ENCODE measurements at places on chromosomes 7 and 10.

- H3K27me3 ChIP-seq = no peaks in the 10 kb centered on the region
- no peak for DNase-seq
- H3K4me3 ChIP-seq = no peak overlapping the region
- no peak overlapping the region for H3K27ac ChIP-seq
- H3K4me1 ChIP-seq = peaks cover 3% of the 10 kb centered on the region
These were observed 71.5 kb downstream of the WAPL start for GRCh38 chr10:86449926-86450558.

DNA sequence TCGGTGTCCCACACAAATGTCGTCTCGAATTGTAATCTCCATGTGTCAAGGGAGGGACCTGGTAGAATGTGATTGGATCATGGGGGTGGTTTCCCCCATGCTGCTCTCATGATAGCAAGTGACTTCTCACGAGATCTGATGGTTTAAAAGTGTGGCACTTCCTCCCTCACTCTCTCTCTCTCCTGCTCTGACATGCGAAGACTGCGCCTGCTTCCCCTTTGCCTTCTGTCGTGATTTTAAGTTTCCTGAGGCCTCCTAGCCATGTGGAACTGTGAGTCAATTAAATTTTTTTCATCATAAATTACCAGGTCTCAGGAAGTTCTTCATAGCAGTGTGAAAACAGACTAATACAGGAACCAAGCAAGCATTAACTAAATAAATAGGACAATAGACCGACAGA is 229.1 kb downstream of the GFRA1 start:
- H3K4me3 ChIP-seq = no peak overlapping the region
- no peak overlapping the region for H3K27ac ChIP-seq
- no peak for DNase-seq
- no peaks in the 10 kb centered on the region for H3K36me3 ChIP-seq
- no peaks in the 10 kb centered on the region for H3K4me1 ChIP-seq

DNA sequence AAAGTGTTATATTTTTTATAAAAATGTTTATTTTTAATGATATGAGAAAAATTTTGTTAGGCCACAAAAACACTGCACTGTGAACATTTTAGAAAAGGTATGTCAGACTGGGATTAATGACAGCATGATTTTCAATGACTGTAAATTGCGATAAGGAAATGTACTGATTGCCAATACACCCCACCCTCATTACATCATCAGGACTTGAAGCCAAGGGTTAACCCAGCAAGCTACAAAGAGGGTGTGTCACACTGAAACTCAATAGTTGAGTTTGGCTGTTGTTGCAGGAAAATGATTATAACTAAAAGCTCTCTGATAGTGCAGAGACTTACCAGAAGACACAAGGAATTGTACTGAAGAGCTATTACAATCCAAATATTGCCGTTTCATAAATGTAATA is 64.8 kb upstream of the CAPZA2 start:
- DNase-seq = no peak
- no peaks in the 10 kb centered on the region for H3K4me1 ChIP-seq
- no peak overlapping the region for H3K4me3 ChIP-seq
- H3K27ac ChIP-seq = no peak overlapping the region
- H3K36me3 ChIP-seq = no peaks in the 10 kb centered on the region

DNA sequence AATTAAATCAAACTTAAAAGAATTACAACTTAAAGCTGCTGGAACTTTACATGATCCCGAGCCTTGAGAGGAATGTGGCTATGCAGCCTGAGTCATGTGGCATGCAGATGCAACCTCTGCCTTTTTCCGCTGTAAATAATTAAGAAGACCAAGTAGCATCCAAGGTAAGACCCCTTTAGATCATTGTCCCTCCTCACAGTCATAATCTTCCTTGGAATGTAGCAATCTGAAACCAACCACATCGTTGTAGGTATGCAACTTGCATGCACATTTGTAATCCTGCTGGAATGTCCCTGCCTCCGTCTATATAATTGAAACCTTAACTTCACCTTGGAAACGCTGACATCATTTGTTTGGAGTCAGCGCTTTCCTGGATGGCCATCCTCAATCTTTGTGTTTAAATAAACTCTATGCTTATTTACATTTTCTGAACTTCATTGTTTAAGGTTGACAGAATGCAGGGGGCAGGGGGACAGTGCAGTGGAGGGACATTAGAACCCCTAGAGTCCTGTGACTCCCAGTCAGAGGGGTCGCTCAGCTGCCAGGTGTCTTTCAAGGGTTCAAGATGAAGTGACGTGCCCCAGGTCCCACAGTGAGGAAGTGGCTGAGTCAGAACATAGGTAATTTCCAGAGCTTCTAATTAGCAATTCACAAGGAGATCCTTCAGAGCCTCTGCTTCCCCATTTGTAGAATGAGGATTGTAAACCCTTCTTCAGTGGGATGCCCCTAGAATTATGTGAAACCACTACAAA is 110.7 kb downstream of the RALA start:
- peaks cover 42% of the 10 kb centered on the region for H3K4me1 ChIP-seq
- DNase-seq = no peak
- H3K36me3 ChIP-seq = no peaks in the 10 kb centered on the region

DNA sequence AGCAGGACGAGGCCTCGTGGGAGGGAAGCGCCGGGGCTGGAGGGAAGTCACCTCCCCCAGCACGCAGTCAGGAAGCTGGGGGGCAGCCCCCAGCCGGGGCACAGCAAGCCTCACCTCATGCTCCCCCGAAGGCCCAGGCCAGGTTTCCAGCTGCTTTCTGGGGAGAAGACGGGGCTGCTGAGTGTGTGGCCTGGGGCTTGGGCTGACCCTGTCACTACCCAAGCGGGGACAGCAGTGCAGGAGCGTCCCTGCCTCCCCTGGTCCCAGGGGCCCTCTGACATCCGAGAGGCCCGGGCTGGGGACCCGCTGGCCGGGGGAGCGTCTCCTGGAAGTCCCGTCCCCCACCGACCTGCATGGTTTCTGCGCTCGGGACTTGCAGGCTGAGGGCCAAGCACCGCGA is 19.7 kb upstream of the NKX6-2 start:
- no peak for DNase-seq
- H3K4me1 ChIP-seq = no peaks in the 10 kb centered on the region
- no peaks in the 10 kb centered on the region for H3K27me3 ChIP-seq

GRCh38 chr10:8404721-8405120 is 350.2 kb downstream of the GATA3 start:
- H3K4me3 ChIP-seq = peak overlapping the region; percentile 14
- H3K27me3 ChIP-seq = no peaks in the 10 kb centered on the region
- H3K4me1 ChIP-seq = peaks cover 65% of the 10 kb centered on the region
- DNase-seq = no peak
- peak overlapping the region; percentile 68 for H3K27ac ChIP-seq

DNA sequence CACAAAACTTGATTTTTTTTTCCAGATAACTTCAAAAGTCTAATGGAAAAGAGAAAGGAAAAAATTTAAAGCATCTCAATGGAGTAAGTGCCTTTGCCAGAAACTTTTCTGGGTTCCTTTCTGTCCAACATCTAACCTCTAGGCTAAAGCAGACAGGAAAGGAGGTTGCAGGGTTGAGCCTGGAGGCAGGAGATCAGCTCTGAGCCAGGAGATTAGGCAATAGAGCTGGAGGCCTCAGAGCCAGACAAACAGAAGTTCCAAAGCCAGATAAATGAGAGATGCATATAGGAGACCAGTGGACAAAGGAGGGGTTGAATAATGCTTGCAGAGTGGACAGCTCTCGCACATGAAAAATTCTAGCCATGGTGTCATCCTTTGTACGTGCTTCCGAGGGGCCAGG is 42.9 kb downstream of the CHN2 start:
- H3K4me3 ChIP-seq = no peak overlapping the region
- no peaks in the 10 kb centered on the region for H3K36me3 ChIP-seq
- H3K27ac ChIP-seq = no peak overlapping the region
- no peaks in the 10 kb centered on the region for H3K27me3 ChIP-seq
- DNase-seq = no peak
- H3K4me1 ChIP-seq = no peaks in the 10 kb centered on the region

DNA sequence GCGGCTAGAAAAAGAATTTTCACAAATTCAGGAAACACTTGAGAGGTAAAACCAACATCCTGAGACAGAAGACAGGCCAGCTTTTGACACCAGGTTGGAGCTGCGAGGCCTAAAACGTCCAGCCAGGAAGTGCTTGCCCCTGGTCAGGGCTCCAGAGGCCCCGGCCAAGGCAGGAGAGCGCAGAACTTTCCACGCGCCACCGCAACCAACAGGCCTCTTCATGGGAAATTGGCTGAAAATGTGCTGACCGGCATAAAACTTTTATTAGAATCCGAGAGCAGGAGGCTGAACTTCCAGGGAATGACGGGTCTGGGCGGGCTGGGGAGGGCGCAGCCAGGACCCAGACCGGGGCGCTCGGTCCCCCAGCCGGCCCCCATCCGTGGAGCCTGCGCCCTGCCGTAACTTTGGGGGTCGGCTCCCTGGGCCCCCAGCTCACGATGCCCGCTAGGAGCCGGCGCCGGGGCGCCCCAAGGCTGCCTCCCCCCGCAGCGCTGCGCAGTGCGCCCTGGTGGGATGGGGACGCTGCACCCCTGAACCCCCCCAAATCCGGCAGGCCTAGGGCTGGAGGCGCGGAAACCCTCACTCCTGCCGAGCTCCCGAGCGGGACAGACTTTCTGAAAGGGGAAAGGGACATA is 414.0 kb upstream of the MKI67 start:
- H3K4me1 ChIP-seq = no peaks in the 10 kb centered on the region
- DNase-seq = no peak
- no peak overlapping the region for H3K4me3 ChIP-seq
- H3K27me3 ChIP-seq = peaks cover 62% of the 10 kb centered on the region
- no peaks in the 10 kb centered on the region for H3K36me3 ChIP-seq

- DNase-seq = no peak
- no peak overlapping the region for H3K4me3 ChIP-seq
- H3K27me3 ChIP-seq = no peaks in the 10 kb centered on the region
- peaks cover 29% of the 10 kb centered on the region for H3K36me3 ChIP-seq
- H3K4me1 ChIP-seq = no peaks in the 10 kb centered on the region
- H3K27ac ChIP-seq = no peak overlapping the region
These were observed 146.0 kb downstream of the CCDC201 start for GRCh38 chr7:45726883-45727282.

DNA sequence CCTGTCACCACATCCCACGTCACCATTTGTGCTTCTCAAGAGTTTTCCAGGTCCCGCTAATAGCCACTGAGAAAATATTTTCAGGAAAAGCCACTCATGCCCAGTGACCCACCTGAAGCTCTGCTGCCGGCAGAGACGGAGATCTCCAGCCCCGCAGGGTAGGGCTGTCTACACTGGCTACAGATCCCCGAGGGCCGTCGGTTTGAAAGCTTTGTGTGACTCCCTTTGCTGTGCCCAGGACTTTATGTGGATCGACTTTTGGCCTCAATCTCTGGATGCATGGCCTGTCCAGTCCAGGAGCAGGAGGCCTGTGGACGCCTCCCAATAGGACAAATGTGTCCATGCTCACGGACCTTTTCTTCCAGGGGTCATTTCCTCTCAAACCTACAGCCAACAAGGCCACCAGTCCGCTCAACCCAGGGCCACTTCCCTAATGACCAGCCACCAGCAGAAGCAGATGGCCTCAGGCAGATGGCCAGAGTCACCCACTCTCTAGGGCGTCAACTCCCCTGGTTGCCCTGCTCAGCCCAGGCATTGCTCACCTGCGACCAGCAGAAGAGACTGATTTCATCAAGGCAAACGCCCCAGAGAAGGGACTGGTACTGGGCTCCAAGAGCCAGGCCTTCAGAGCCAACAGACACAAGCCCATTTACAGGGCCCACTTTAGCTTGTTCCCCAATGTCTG is 76.4 kb downstream of the OAT start:
- no peak for DNase-seq
- H3K27me3 ChIP-seq = no peaks in the 10 kb centered on the region
- no peak overlapping the region for H3K4me3 ChIP-seq
- no peak overlapping the region for H3K27ac ChIP-seq
- H3K4me1 ChIP-seq = peaks cover 4% of the 10 kb centered on the region

DNA sequence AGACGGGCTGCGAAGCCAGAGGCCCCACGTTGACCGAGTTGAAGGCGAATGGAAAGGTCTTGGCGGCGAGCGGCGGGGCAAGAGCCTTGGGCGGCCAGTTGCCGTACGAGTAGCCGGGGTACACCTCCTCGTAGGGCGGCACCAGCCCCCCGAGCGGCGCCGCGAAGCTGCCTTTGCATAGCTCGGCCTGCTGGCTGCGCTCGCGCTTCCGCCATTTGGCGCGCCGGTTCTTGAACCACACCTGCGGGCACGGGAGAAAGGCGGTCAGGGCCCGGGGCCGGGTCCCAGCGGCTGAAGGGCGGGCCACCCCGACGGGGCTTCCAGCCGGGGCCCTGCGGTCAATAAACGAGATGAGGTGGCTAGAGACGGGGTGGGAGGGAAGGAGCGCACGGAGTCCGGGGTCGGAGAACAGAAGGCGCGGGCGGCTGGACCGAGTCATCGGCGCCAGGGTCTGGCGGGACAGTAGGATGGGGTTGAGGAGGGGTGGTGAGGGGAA is 4.8 kb downstream of the ELOVL3 start:
- peaks cover 50% of the 10 kb centered on the region for H3K27me3 ChIP-seq
- DNase-seq = peak; percentile 73
- H3K4me3 ChIP-seq = peak overlapping the region; percentile 59
- H3K27ac ChIP-seq = no peak overlapping the region
- H3K36me3 ChIP-seq = no peaks in the 10 kb centered on the region

GRCh38 chr10:103758294-103758681 is 97.1 kb downstream of the SH3PXD2A start:
- peaks cover 53% of the 10 kb centered on the region for H3K4me1 ChIP-seq
- H3K4me3 ChIP-seq = no peak overlapping the region
- no peak overlapping the region for H3K27ac ChIP-seq

DNA sequence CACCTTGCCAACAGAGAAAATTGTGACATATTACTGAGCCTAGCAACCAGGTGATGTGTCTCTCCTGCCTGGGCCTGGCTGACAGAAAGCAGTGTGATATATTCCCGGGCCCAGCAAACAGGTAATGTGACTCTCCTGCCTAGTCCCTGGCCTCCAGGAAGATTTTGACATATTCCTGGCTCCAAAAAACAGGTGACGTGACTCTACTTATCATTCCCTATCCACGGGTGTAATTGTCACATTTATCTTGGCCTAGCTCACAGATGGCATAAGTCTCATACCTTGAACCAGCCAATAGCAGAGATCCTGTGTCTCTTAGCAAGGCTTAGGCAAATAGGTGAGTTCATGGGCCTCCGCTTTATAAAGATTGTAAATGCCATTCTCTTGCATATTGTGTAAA is 49.6 kb upstream of the ZNF680 start:
- H3K27ac ChIP-seq = no peak overlapping the region
- DNase-seq = no peak
- H3K4me3 ChIP-seq = no peak overlapping the region
- H3K4me1 ChIP-seq = no peaks in the 10 kb centered on the region

DNA sequence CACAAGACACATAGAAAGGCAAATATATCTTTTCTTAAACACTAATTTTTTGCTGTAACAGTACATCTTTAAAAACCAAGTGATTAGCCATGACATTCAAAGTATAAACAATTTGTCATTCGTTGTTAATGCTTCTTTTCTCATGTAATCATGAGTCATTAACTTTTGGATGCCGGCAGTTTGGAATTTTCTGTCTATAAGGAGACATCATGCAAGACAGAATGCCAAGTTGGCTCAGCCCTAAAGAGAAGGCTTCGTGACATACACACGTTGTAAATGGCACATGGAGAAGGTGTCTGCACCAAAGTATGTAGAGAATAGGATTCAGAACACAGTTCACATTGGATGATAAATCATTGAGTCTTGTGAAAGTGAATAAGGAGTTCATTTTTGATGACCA is 35.9 kb downstream of the CCDC3 start:
- peaks cover 6% of the 10 kb centered on the region for H3K27me3 ChIP-seq
- H3K27ac ChIP-seq = no peak overlapping the region
- no peak overlapping the region for H3K4me3 ChIP-seq
- H3K4me1 ChIP-seq = no peaks in the 10 kb centered on the region
- no peaks in the 10 kb centered on the region for H3K36me3 ChIP-seq

GRCh38 chr10:72007246-72007892 is 43.2 kb downstream of the CHST3 start:
- no peaks in the 10 kb centered on the region for H3K36me3 ChIP-seq
- no peak for DNase-seq
- H3K27ac ChIP-seq = no peak overlapping the region
